SW 1271 (cell line): ENCODE measurements at places on chromosomes 6 and 20.
A peak's percentile ranks its signal among the peaks of the same experiment; 100 is the strongest.

DNA sequence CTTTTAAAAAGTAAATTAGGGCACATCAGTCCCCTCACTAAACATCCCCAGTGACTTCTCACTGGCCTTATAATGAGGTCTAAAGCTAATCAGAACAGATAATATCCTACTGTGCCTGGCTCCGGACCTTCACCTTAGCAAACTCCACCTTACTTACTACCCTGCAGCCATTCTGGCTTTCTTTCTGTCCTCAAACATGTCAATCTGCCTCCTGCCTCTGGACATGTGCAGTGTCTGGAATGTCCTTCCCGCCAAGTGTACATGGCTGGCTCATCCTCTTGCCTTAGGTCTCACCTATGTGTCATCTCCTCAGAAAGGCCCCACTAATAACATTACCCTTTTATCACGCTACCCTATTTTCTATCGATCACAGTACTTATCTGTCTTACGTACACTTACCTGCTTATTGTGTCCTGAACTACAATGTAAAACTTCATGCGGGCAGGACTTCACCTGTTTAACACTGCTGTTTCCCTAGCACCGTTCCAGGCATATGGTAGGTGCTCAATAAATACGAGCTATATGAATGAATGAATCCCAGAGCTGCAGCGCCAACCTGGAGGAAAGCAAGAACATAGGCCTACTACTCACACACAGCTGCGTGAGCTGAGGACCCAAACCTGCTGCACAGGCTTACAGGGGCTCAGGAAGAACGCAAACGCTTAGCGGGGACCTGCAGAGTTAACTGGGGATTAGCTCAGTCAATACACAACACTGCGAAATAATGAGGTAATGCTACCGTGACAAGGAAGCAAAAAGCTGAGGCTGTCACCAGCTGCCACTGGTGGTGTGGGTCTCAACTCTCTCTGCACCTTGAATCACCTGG is 991 bp downstream of the UQCC2 start:
- DNase-seq = no peak

DNA sequence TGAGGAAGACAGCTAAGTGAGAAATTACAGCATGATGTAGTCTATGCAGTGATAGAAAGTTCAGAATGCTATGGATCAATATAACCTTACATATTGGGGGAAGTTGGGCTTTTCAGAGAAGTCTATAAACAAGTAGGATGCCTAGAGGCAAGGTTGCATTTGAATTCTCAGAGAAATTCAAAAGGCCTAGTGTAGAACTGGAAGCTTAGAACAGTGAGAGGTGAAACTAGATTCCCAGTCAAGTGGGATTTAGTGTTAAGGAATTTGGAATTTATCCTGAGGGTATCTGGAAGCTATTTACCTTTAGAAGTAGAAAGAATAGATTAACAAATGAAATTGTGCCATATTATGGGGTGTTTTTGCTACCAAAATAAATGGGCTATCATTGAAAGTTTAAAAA is 4.3 kb downstream of the CENPW start:
- no peak for DNase-seq

DNA sequence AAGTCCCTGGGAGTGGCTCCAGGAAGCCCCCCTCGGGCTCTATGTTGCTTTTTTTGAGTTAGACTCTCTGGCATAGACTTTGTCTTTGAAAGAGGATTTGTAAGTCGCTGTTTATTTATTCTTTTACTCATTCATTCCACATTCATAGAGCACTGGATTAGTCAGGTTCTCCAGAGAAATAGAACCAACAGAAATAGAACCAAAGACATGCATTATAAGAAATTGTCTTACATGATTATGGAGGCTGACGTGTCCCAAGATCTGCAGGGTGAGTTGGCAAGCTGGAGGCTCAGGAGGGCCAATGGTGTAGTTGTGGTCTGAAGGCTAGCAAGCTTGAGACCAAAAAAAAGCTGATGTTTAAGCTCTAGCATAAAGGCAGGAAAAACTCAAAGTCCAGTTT is 98.3 kb upstream of the CHD6 start:
- no peak for DNase-seq

GRCh38 chr6:143400258-143401067 is 50.0 kb downstream of the ADAT2 start:
- no peak for DNase-seq

DNA sequence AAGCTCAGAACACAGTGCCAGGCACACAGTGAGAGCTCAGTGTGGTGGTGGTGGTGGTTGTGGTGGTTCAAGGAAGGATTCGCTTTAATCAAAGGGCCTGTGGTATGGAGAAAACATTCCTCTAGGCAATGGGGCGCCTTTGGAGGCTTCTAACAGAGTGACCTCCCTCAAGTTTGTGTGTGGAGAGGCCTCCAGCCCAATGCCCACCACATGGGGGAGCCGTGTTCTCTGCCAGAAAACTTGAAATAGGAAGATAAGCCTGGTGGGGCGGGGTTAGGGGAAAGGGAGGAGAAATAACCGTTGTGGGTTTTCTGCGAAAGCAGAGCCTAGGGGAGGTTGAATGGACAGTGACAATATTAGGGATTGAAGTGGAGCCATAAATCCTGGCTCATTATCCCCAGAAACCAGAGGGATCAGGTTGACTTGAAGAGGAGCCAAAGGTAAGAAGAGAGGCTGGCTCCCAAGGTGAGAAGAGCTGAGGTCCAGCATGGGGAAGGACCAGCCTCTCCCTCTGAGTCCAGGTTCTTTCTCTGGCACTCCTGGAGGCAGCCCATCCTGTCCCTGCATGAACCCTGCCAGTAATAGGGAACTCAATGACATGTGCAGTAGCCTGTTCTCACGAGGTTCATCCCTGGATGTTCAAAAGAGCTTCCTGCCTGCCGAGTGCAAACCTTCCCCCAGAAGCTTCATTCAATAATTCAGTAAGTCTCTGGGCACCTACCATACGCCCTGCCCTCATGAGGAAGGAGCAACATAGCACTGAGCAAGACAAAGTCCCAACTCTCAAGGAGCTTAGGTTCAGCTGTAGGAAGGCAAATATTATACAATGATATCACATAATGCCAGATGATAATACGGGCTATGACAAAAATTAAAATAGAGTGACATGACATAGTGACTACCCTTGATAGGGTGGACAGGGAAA is 51.4 kb downstream of the TGM2 start:
- no peak for DNase-seq

DNA sequence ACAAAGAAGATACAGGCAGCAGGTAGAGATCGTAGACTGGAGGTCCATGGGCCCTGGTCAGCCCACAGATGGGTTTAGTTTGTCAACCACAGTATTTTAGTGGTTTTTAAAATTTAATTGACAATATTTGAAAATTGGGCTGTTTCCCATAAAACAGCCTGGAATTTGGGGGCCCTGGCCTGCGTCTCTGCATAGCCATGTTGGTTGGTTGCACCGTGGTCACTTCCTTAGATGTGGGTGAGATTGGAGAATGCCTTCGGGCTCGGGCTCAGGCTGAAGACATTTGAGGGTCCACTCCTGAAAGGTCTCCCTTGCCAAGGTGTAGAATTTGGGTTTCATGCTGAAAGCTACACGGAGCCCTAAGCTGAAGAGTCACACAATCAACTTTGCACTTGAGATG is 7.7 kb downstream of the DUSP22 start:
- no peak for DNase-seq

DNA sequence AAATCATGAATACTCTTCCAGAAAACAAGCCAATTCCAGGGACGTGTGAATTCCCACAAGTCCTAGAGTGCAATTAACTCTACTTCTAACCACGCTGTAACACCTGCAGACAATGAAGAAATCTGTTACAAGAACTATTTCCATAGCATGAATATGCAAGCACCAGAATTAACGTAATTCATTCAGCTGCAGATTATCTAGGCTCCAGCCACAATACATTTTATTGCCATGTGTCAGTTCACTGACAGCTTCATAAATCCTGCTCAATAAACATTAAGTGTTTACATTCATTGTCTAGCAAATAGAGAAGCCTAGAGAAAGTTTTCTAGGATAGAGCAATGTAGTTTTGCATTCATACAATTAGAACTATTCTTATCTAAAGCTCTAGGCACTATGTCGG is 1348.5 kb downstream of the GRIK2 start:
- no peak for DNase-seq

DNA sequence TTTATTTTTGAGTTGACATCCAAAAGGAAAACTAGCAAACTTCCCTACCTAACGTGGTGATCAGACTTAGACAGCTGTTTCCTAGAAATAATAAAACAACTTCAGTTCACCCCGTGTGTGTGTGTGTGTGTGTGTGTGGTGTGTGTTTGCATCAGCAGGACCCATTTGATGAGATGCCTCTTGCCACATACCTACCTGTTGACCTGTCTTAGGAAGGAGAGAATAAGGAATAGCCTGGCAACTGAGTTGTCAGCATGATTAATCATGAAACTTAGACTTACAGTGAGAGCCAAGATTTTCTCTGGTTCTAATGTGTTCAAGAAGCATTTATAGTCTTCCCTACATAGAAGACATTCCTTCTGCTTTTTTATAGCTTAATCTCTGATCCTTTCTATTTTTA is 16.1 kb upstream of the PBOV1 start:
- DNase-seq = no peak

DNA sequence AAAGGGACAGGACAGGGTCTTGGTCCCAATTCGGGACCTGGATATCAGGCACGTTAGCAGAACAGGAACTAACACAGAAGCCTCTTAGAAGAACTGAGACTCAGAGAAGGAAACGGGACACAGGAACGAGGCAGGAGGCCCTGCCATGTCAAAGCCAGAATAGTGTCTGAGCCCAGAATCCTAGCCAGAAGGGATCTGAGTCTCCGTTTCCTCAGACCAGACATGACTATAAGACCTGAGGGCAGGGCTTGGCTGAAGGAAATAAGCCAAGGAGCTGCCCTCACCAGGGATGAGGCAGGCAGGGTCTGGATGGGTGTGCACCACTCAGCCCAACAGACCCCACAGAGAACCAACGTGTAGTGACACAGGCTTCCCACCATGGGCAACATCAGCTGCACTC is 40.3 kb downstream of the TRERF1 start:
- DNase-seq = no peak

- DNase-seq = no peak
Measured at GRCh38 chr6:14422917-14423316, 305.3 kb downstream of the CD83 start.

DNA sequence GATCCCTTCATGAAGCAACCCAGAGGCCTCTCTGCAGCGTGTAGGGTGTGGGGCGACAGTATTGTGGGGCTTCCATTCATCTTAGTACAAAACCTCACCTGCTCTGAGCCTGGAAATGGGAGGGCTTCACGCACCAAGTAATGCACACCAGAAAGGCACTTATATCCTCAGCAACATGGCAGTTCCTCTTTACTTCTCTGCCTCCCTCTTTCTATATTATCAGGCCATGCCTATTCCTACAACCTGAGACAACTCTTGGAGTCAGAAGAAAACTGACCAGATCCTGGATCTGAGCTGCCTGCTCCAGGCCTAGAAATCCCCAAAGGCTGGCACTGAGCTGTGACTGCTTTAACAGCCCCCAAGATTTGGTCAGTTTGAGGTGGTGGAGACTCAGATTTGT is 7.6 kb upstream of the ZNF76 start:
- no peak for DNase-seq

GRCh38 chr6:53258076-53258773 is 90.5 kb downstream of the ELOVL5 start:
- no peak for DNase-seq

DNA sequence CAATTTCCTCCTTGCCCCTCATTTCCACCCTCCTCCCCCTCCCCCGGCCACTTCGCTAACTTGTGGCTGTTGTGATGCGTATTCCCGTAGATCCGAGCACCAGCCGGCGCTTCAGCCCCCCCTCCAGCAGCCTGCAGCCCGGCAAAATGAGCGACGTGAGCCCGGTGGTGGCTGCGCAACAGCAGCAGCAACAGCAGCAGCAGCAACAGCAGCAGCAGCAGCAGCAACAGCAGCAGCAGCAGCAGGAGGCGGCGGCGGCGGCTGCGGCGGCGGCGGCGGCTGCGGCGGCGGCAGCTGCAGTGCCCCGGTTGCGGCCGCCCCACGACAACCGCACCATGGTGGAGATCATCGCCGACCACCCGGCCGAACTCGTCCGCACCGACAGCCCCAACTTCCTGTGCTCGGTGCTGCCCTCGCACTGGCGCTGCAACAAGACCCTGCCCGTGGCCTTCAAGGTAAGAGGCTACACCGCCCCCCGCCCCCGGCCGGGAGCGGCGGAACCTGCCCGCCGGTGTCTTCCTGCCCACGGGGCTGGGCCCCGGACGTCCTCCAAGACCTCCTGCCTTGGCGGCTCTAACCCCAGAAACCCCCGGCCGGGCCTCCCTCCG is 44.9 kb upstream of the SUPT3H start:
- DNase-seq = peak; percentile 43

GRCh38 chr6:14804001-14804784 is 441.7 kb upstream of the JARID2 start:
- DNase-seq = no peak

GRCh38 chr6:122869437-122870024 is 80.5 kb downstream of the SMPDL3A start:
- DNase-seq = peak; percentile 22

GRCh38 chr6:106745197-106745770 is 115.9 kb downstream of the QRSL1 start:
- no peak for DNase-seq

DNA sequence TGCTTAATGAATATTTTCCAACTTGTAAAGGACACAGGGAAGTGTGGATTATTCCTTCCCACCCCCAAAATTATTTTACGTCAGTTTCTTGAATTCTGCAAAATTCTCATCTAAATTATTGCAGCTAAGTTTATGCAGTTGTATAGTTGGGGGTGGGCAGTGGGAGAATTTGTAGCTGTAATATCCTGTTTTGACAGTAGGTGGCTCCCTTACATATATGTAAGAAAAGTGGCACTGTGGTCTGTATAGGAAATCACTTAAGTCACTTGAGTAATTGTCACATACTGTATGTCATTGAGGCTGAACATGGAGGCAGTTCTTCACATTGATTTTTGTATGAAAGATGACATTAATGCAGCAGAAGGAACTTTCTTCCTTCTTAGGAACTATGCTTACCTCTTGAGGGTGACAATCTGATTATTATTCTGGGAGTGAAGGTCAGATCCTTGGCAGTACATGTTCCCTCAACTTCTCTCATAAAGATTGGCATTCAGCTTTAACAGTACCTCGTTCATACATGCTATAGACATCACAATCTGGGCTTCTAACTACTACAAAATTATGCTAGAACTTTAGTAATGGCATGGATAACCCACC is 14.6 kb upstream of the CFAP206 start:
- DNase-seq = peak; percentile 63

DNA sequence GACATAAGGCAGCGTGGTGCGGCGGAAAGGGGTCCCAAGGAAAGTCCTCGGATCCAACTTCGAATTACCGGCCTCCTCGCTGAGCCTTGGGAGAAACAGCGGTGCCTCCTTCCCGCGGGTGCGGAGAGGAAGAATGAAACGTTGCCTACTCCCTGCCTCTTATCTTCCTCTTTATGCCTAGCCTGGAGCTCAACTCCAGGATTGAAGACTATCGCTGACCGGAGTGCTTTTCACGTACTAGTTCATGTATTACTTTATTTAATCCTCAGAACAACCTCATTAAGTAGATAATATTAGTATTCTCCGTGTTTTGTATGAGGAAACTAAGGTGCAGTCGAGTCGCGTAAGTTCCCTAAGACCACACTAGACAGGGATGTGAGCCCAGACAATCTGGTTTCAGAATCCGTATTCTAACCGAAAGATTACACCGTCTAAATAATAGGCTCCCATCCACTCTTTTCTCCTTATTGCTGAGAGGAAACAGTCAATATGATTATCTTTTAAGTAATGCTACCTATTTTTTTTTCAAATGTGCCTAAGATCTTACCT is 793 bp upstream of the PDSS2 start:
- no peak for DNase-seq

GRCh38 chr20:31544600-31544999 is 30.4 kb downstream of the HM13 start:
- no peak for DNase-seq

GRCh38 chr20:45998337-45998736 is 10.4 kb upstream of the MMP9 start:
- no peak for DNase-seq

GRCh38 chr6:70082830-70083229 is 216.5 kb downstream of the COL19A1 start:
- no peak for DNase-seq
